Stimulated activated CD4-positive, alpha-beta T cell treated with anti-CD3 and anti-CD28 coated beads, Interleukin-15, amount 100 ng/mL, for 48 hours (primary cell): ENCODE measurements at places on chromosomes 5 and 9.

DNA sequence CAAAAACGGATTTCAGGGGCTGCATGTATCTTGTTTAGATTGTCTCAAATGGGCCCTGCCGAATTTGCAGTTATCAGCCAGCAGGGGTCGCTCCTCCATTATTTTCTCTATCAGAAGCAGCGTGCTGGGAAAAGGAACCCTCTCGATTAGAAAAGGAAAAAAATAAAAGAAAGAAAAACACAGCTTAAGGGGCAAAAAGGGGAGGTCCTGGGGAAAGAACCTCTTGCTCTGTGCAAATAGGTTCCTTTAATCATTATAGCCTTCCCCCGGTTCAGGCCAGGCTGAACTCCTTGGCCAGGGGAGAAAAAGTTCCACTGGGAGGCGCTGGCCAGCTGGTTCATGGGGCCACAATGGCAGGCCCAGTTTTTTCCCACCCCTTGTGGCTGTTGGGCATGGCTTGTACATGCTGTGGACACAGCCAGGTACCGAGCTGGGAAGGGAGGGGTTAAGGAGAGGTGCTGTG lies 25.0 kb upstream of the CAPSL start:
- DNase-seq, result no peak

DNA sequence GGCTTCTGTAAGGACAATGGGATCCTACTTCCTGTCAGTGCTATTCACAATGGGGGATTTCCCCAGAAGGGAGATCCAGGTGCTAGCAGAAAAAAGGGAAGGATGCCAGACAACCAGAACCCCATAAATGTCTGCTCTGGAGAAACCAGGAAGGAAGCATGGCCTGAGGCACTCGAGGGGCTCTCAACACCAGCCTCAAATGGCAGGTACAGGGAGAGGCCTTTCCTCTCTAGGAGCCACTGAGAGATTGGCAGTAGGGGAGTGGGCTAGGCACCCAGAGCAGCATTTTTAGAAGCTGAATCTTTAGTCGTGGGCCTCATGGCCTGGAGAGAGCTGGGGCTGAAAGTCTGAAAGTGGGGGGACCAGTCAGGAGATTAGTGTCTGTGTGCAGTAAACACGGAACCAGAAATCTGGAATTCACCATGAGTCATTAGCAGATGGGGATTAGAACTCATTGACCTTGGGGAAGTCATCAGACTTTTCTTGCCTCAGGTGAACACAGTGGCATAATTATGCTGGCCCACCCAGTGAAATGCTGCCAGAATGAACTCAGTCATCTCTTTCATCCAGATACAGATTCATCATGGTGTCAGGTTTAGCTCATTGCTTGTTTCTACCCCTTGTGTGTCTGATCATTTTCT lies 28.3 kb downstream of the ARHGEF28 start:
- no peak for DNase-seq

GRCh38 chr5:148336704-148337435 lies 1.5 kb downstream of the SPINK9 start:
- no peak for DNase-seq

- DNase-seq, result no peak
Measured at GRCh38 chr9:104482921-104483570, 21.0 kb upstream of the OR13F1 start.

GRCh38 chr9:132905726-132906125 lies 27.0 kb downstream of the SPACA9 start:
- no peak for DNase-seq

DNA sequence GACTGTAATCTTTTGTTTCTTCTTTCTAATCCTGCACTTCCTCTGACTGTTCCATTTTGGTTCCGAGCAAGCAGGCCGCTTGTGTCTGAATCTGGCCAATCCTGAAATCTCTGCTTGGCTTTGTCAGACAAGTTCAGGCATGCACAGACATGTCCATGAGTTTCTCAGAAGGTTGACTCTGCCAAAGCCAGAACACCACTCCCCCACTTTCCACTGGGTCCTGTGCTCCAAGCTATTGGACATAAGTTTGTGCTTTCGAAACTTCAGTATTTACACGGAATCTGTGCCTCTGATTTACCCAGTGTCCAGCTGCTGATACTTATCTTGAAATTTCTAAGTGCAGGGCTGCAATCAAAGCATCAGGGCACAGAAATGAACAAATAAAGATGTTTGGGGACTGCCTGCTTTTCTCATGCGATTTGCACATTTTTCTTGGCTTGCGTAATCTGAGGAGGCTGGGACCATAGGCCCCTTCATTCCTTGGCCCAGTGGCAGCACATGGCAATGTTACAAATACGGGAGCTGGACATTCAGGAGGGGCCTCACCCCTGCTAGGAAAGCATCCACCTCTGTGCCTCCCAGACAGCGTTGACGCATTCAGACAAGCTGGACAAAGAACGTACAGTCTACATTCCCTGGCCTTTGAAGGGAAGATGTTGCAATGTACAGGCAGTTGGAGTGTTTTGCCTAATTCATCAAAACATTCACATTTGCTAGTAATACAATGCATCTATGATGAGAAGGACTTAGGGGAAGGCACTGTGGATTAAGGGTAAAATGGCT lies 209.2 kb upstream of the PAPPA start:
- no peak for DNase-seq

DNA sequence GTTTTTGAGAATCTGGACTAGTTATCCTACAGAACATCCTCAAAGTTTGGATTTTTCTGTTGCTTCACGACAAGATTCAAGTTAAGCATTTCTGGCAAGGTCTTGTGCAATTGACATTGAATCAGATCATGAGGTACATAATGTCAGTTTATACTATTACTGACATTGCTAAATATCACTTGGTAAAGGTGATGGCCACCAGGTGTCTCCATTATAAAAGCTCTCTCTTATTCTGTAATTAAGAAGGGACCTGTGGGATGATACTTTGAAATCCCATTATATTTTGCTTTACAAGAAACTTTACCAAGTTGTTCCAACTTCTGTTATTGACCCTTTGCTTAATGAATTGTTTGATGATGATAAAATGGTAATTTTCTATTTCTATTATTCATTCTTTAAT lies 131.0 kb upstream of the ASTN2 start:
- no peak for DNase-seq

DNA sequence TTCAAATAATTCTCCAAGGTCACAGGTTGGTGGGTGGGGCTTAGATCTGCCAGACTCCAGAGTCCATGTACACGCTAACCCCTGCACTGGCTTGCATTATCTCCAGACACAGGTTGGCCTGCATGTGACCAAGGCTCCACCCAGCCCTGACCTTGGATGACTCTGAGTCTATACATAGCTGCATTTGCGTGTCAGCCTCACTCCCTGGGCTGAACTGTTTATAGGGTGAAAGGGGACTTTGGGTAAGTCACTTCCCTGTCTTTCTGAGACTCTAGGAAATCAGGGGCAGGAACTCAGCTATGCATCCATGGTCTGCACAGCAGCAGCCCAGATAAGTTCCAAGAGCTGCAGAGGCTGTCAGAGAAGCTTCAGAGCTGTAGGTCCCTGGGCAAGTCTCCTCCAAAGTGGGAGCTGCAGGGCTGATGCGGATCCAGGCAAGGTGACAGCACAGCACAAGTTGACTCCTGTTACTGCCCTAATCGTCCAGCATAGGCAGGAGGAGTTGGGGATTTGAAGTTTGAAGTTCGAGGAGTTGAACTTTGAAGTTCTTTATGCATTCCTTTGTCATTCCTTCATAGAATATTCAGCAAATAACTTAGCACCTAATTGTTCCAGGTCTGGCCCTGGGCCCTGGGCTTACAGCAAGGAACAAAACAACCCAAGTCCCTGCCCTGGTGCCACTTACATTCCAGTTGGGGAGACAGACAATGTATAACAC lies 53.4 kb downstream of the SLC22A5 start:
- no peak for DNase-seq

DNA sequence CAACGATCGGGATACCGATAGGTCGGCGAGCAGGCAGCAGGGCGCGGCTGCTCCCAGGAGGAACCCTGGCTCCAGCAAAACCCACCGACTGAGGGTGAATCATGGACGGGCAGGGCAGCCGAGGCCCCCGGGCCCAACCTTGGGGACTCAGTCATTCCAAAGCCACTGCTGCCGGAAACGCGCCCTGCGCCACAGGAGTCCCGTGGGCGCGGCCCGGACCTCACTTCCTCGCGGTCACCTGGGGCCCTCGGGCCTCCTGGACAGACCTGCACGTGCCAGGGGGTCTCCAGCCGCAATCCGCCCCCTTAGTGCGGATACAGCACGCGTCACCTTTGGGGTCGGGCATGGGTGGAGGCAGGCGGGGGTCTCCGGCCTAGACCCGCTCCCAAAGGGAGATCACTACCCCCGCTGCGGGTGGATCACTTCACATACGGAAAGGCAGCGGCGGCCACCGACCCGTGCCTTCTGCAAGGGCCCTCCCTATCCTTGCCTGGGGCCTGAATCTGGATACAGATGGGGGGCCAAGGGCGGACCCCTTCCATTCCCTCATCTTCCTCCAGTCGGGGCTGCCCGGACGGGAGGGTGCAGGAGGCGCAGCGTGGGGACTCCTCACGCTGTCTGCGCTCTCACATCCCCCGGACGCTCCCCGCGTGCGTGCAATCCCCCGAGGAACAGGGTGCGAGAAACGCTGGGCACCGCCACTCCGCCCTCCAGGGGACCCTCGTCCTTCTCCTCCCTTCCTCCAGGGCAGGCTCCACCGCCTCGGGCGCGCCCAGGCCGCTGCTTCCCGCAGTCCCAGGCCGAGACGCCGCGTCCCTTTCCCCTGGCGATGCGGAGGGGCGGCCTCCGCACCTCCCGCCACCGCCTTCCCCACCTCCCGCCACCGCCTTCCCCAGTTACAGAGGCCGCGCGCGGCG lies 586 bp downstream of the TXN start:
- peak; percentile 58 for DNase-seq

GRCh38 chr5:150130493-150130922 lies 25.1 kb downstream of the PDGFRB start:
- no peak for DNase-seq

DNA sequence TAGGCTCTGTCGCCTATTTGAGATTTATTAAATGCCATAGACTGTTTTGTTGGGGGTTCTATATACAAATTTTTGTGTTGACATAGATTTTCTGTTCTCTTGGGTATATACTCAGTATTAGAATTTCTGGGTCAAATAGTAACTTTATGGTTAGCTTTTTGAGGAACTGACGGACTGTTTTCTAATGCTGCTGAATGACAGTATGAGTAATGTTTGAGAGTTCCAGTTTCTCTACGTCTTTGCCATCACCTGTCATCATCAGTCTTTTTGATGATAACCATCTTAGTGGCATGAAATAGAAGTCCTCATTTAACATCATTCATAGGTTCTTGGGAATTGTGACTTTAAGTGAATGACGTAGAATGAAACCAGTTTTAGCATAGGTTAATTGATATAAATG lies 60.1 kb downstream of the CCDC171 start:
- no peak for DNase-seq

GRCh38 chr9:127237801-127238200 lies 26.8 kb upstream of the GARNL3 start:
- DNase-seq, result no peak

GRCh38 chr5:109885205-109885604 lies 195.5 kb downstream of the MAN2A1 start:
- DNase-seq, result no peak

- no peak for DNase-seq
Measured at GRCh38 chr5:66958980-66959641, 237.5 kb downstream of the CD180 start.

GRCh38 chr5:145246961-145247744 lies 588.0 kb downstream of the PRELID2 start:
- no peak for DNase-seq

DNA sequence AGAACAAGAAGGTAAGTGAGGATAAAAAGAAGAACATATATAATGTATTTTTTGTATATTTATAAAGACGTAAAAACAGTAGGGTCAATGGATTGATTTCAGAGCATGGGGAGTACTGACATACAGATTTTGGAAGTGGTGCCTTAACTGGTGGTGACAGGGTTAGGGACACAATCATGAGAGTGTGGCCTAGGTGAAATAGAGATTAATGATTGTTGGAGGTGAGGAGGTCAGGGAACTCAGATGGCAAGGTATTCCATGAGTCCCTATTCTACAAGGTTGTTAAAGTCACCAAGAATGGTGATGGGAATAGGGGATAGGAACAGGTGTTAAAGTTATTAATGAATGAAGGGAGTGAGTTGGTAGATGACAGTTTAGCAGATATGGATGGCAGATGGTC lies 210.8 kb downstream of the SEMA6A start:
- no peak for DNase-seq
